ENCODE measurements at places on chromosomes 7 and 10.

DNA sequence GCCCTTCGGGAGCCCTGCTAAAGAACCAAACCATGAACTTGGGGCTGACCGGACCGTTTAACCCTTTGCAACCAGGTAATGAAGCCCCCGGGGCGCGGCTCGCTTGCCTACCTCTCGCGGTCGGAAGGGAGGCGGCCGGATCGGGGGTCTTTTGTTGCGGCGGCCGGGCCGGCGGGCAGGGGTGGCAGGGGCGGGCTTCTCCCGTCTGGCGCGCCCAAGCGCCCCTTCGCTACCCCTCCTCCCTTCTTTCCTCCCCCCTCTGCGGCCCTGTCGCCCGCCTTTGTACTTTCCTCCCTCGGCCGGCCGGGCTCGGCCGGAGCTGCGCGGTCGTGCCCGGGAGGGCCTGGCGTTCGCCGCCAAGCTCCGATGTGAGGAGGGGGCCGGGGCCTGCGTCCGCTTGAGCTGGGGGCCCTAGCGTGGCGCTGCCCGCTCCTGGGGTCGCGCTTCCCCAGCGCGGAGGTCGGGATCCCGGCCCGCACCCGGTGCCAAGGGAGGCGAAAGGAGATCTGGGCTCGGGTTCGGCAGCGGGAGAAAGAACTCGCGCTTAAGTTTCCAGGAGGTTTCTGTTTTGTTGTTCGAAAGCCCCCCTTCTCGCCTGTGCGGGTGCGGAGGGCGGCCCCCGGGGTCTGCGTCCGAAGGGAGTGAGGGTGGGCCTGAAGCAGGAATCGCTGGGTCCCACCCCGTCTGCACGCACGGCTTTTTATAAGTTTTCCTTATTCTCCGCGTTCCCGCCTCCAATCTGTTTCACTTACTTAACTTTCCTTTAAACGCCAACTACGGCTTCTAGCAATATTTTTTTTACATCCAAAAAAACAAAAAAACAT lies 436.8 kb upstream of the GALNT17 start:
- no peak for DNase-seq

DNA sequence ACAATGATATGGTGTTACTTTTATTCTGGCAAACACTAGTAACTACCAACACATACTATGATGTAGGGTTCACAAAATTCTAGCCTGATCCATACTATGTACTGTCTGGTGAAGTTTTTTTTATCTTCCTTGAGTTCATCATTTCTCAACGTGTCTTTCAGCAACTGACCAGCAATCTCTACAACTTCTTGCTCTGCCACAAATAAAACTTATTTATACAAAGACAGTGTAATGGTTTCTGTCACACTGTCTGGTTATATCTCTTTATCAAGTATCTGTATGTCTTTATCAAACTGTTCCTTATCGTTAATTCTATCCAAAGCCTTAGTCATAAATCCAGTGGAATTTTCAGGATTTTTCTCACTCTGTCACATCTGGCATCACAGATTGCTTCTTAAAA lies 69.7 kb downstream of the CUL2 start:
- no peak for DNase-seq

DNA sequence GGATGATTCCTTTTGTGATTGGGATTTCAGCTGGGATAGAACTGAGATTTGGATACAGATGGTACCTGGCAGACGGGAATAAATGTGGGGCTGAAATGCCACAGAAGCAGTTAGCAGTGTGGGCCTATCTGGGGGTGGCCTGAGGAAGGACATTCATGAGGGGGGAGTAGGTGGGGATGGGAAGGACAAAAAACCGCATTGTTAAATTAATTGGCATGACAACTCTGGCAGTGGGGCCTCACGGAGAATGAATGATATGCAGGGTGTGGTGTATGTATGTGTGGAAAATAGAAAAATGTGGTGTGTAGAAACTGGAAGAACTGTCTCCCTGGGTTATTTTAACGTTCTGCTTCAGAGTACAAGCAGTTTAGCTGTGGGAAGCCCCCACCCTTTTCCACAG lies 17.8 kb downstream of the SDK1 start:
- DNase-seq = no peak

- DNase-seq = no peak
Observed at GRCh38 chr10:112706577-112706976, 243.5 kb upstream of the TCF7L2 start.

DNA sequence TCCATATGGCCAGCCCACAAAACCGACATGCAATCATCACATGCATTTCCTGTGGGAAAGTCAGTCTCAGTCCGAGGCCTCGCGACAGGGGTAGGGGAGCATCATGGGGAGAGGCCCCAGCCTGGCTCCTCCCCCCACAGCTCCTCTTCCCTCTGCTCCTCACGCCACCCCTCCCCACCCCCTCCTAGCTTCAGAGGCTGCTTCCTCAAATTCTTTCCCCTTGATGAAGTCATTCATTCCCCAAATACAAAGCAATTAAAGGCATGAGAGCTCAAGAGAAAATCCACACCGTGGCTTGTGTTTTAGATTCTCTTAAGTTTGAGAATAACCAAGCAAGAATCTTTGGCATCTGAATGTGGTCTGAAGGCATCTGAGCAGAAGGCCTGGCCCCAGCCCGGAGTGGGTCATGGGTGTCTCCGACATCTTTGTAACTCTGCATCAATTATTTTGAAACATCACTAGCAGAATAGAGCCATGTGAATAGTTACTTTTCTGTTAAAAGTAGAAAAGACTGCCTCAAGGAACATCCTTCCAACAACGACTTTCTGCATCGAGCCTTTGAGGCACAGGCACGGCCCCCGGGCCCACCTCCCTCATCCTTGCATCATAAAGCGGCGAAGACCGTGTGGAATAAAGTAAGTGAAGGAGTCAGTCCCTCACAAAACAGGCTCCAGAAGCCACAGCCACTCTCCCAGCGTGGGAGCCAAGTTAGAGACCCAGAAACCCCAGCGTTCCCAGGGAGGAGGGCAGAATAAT lies 90.9 kb downstream of the DIP2C start:
- DNase-seq = no peak

DNA sequence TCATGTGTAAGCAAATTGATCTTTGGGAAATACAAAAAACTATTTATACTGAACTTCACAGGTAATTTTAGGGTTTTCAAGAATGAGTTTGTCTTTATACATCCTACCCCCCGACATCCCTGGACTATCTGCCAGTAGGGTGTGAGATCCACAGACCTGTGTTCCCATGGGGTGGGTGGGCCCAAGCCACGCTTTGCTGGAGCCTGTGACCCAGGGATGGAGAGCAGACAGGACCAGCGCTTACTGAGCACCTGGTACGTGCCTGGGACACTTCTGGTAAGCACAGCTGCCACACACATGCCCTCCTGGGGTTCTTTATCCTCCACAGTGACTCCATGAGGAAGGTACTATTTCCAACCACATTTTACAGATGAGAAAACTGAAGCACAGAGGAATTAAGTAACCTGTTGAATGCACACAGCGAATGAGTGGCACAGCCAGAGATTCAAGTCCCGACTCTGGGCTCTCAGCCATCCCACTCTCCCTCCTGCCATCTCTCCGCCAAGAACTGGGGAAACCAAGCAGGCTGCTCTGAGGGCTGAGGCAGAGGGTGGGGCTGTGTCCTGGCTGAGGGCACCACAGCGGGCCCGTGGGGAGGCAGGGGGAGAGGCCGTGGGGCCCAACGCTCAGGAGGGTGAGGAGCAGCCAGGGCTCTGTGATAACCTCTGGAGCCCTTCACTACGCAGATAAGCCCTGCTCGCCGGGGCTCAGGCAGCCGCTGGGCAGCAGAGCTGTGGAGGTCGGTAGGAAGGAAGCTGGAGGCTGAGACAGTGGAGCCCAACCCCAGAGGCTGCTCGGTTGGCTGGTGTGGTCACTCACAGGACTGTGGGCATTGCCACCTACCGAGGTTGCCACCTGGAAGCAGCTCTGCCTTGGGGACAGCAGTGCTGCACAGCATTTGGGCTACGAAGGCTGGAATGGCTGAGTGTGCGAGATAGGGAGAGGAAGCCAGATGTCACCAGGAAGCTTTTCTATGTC lies 124.2 kb downstream of the ARHGAP22 start:
- no peak for DNase-seq

- no peak for DNase-seq
Observed at GRCh38 chr10:103636492-103636891, 143.0 kb downstream of the NEURL1 start.

DNA sequence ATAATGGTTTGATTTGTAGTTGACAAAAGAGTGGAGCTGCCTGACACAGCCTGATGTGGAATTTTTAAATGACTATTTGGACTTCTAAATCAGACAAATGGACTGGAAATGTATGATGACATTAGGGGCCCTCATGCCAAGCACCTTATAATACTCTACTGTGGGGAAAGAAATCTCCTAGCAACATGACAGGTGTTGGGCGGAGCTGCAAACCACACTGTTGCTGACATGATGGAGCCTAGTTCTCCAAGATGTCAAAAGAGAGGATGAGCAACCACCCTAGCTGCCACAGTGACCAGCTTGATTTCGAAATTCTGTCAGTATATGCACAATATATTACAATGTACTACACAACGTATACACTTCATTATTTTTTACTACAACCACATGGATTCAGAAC lies 65.8 kb downstream of the RHOBTB1 start:
- DNase-seq = no peak

DNA sequence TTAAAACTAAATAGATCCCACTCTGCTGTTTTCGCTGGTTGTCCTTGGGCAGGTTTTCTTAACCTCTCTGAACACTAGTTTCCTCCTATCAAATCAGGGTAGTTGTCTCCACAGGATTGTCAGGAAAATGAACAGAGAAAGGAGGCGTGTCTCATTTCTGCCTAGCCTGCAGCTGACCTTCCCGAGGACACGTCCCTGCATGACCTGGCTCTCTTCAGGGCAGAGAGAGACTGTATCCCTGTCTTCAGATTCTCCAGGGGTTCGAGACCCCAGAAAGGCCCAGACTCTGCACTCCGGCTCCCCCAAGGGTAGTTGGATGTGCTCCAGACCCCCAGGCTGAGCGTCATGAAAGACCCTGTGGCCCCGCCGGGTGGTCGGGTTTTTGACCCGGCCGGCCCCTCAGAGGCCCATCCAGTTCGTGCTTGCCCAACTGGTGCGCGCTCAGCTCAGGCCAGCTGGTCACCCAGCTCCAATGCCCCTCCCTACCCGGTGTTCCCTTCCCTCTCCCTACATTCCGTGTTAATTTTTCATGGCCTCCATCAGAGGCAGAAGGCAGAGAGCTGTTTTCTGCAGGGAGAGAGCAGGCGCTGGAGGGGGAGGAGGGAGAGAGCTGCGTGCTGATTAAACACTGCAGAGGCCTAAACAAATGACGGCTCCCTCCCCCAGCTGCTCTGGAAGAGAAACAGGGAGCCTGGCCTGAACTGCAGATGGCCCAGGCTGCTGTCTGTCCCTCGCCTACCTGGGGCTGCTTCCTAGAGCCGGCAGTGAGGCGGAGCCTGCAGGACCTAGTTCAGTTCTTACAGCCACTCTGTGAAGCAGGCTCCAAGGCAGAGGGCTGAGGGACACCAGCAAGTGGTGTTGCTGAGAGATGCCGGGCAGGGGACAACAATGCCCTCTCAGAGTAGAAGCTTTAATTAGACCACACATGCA lies 86.2 kb upstream of the PPIF start:
- DNase-seq = no peak

GRCh38 chr7:94297397-94297838 lies 97.3 kb upstream of the COL1A2 start:
- DNase-seq = no peak

DNA sequence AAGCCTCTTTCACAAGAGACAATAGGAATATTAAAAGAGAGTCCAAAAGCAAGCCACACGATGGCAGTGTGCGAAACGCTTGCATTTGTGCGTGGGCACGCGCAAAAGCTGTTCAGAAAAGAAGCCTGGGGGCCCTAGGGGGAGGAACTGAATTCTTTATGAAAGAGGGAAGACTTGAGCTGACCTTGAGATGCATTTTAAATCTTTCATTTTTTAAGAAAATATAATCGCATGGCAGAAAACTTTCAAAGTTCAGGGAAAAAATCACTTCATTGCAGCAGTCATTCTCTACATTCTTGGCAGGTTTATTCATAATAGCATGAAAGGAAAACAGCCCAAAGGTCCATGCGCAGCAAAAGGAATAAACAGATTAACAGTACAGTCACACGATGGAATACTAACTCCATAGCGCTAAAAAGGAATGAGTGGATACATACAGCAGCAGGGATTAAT lies 206.5 kb upstream of the PRKCQ start:
- DNase-seq = no peak

- DNase-seq = no peak
Observed at GRCh38 chr7:150955519-150956394, 22.4 kb downstream of the KCNH2 start.

- peak; percentile 9 for DNase-seq
Observed at GRCh38 chr7:51160990-51161615, 155.5 kb downstream of the COBL start.

- peak; percentile 6 for DNase-seq
Observed at GRCh38 chr10:70672165-70673042, at the start of gene ADAMTS14. Gene ADAMTS14 (plus strand): TSS chr10:70672506. CDS start chr10:70672803, 297 bp downstream.

DNA sequence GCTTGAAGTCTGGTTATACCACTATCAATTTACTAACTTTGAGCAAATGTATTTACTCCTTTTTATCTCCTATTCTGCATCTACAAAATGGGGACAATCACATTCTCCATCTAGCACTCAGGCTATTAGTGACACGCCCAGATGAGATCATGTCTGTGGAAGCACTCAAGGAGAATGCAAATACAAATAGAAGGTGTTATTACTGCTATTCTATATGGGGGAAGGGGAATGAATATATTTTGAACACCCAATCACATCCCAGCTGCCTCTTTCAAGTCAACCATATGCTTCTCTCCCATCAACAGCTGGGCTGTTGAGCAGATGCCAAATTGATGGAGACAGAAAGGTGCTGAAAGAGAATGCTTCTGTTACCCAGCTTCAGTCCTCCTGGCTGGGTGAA lies 23.5 kb downstream of the SGMS1 start:
- DNase-seq = no peak

DNA sequence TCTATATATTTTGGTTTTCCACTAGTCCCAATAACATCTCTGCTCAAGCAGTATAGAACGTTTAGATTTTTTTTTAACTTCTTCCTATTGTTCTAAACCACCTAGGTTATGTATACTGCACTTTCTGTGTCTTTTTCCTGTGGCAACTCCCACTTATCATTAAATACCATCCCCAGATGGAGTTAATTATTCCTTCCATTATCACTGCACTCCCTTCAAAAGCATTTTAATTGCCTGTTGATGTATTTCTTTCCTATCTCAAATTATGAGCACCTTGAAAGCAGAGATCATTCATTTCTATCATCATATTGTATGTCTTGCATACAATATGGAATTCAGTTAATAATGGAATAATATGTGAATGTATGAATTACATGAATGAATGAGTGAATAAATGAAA lies 148.0 kb downstream of the HGF start:
- DNase-seq = no peak

- DNase-seq = no peak
Observed at GRCh38 chr10:97796651-97797050, 24.9 kb upstream of the SFRP5 start.

Data from stimulated activated CD8-positive, alpha-beta memory T cell treated with anti-CD3 and anti-CD28 coated beads, Interleukin-7, amount 100 ng/mL, for 48 hours (primary cell).